Activated CD4-positive, alpha-beta T cell treated with anti-CD3 and anti-CD28 coated beads for 4 hours (primary cell): ENCODE measurements at places on chromosomes 2 and 18.

DNA sequence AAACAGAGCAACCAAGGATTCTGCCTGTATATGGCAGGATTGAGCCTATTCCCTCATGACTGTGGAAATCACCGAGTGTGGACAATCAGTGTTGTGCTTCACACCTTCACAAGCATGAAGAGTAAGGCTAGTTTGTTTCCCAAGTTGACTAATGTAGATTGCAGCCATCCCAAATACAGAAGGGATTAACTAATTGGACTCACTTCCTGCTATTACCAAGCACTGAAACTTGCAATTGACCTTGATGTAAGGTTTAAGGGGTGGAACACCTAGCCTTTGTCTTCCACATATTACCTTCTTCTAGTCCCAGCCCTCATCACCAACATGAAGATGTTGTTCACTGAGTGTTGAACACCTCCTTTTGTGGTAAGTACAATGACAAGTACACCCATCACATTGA lies 120.9 kb upstream of the RND3 start:
- no peak for DNase-seq

- DNase-seq: no peak
Measured at GRCh38 chr2:152242787-152243472, 67.4 kb upstream of the STAM2 start.

DNA sequence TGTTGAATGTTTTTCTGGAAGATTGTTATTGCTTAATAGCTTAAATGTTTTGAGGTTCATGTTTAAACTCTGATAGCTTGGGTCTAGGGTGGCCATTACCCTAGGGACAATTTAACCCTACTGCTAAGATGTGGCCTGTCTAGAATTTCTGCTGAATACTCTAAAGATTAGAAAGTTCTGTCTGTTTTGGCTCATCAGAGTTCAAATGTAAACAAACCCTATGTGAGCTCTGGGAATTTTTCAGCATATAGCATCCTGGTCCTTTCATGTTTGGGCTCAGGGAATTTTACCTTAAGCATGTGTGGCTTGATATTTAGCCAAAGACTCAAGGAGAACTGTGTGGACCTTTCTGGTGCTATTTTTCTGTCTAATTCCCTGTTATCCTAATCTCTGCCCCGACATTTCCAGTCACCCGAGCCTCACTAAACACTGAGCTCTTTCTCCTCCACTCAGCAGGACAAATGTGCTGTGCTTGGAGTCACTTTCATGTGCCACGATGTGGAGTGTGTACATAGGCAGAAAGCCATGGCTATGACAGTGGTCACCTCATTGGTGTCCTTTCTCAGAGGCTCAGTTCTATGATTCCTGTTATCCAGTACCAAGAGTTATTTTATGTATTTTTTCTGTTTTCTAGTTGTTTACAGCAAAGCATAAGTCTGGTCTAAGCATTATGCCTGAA lies 492.5 kb upstream of the SPHKAP start:
- DNase-seq: no peak

DNA sequence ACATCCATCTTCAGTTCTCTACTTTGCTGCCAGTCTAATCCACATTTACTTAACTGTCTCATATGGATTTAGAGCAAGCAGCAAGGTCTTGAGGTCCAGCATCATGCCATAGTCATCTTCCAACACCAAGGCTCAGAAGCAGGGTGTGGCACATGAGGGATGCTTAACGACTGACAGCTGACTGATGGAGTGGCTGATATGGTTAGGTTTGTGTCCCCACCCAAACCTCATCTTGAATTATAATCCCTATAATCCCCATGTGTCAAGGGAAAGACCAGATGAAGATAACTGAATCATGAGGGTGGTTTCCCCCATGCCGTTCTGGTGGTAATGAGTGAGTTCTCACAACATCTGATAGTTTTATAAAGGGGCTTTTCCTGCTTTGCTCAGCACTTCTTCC lies 257.3 kb downstream of the NBAS start:
- no peak for DNase-seq

DNA sequence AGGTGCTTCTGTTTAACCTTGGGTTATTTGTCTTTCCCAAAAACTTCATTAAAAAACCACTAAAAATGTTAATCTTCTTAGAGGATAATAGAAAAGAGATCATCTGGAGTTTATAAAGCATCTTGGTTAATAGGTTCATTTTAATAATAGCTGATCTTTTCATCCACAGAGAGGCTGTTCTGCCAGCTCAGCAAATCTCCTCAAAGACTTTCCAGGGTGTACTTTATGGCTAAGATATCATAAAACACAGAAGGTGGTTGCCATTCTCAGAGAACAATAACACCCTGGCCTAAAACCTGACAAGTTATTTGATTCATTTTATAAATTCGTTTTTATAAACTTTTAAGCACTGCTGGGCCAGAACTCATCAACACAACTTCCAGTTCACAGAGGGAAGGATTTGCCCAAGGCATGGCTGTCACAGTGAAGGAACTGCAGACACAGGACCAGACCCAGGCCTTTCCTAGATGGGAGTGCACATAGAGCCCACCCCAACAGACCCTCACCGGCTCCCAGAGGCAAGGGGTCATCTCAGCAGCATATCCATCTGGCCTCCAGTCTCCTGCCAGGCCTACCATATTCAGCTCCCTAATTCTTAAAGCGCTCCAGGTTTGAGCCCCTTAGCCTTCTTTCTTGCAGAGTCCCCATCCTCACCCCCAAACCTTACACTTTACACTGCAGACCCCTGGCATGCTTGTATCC lies 203.4 kb upstream of the RAB6C start:
- no peak for DNase-seq
